ENCODE measurements at places on chromosomes 16 and 17.

DNA sequence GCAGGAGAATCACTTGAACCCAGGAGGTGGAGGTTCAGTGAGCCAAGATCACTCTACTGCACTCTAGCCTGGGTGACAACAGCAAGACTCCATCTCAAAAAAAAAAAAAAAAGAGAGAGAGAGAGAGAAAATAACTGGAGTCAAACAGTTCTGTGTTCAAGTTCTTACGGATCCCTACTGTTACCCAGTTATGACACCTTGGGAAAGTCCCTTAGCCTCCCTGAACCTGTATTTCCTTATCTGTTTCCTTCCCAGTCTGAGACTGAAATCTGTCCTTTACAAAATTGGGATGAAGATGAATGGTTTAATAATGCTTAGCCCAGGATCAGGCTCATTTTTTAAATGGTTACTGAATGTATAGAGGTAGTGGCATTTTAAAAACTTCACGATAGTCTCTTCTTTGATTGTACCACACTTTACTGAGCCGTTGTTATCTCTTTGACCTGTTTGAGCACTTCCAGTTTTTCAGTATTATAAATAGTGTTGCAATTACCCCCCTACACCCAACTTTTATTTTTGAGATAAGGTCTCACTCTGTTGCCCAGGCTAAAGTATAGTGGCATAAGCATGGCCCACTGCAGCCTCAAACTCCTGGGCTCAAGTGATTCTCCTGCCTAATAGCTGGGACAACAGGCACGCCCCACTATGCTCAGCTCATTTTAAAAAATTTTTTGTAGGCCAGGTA is 17.1 kb downstream of the ZNF768 start:
- DNase-seq: no peak
- H3K27ac ChIP-seq: no peak overlapping the region
- no peaks in the 10 kb centered on the region for H3K36me3 ChIP-seq
- H3K4me3 ChIP-seq: no peak overlapping the region
- no peaks in the 10 kb centered on the region for H3K27me3 ChIP-seq

DNA sequence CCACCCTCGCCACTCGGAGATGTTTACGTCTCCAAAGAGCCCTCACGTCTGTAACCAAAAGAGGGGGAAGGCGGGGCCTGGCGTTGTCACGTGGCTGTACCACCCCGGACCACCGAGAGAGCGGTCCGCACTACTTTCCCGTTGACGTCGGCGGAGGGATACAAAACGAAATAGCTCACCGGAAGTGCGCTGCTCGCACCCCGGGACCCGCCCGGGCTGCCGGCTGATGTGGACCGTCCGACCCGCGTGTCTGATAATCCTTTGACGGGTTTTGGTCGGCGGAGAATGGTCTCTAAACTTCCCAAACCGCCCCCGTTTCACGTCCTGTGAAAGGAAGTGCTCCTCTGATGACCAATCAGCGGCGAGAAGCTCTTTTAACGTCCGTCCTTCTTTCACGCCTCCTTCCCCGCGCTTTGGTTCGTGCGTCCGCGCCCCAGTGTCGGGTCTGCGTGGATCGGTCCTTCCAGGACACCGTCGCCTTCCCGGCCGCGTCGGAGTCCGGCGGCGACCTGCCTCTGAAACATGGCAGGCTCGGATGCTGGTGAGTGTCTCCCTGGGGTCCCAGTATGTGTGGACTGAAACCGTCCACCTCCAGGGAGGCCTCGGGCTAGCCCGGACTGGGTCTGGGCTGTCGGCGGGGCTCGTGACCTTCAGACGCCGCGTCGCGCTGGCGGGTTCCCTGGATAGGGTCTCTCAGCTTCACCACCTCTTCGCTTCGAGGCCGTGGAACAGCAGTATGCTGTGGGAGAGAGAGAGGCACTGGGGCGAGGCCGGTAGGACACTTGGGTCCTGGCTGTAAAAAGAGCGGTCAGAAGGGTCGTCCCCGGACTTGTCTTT is at the start of gene CEP95:
Gene CEP95, plus strand, starts transcription at position 402 of the 837 bp plus-strand sequence. Its CDS starts 121 bp downstream, at position 523.
- H3K4me3 ChIP-seq: peak within 1 kb of the TSS; percentile 93
- DNase-seq: peak; percentile 99
- no peaks in the 10 kb centered on the region for H3K27me3 ChIP-seq
- H3K4me1 ChIP-seq: peaks cover 6% of the 10 kb centered on the region
- peaks cover 13% of the 10 kb centered on the region for H3K36me3 ChIP-seq
- H3K27ac ChIP-seq: peak within 1 kb of the TSS; percentile 96

DNA sequence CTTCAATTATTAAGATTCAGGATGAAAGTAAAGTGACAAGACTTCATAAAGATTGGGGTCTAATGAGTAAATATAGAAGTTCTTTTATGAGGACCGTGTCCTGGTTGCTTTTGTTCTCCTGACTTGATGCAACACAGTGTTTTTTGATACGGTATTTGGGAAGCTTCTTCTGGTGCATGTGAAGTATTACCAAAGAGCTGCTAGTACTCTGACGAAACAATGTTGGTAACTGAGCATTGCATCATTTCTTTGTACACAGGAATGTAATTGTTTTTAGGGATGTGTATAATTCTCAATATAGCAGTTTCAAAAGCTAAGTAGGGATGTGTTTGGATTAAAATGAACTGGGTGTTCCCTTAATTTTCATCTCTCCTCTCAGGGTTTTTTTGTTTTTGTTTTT is 15.9 kb downstream of the KPNB1 start:
- DNase-seq: peak; percentile 41
- no peak overlapping the region for H3K27ac ChIP-seq
- no peak overlapping the region for H3K4me3 ChIP-seq
- H3K36me3 ChIP-seq: peaks cover 53% of the 10 kb centered on the region

GRCh38 chr16:15608398-15609285 is 34.3 kb downstream of the MARF1 start:
- peaks cover 52% of the 10 kb centered on the region for H3K36me3 ChIP-seq
- peak; percentile 64 for DNase-seq
- no peak overlapping the region for H3K4me3 ChIP-seq

GRCh38 chr17:16449121-16449570 is 33.8 kb downstream of the TRPV2 start:
- peaks cover 16% of the 10 kb centered on the region for H3K4me1 ChIP-seq
- H3K4me3 ChIP-seq: no peak overlapping the region
- peak; percentile 60 for DNase-seq
- H3K27me3 ChIP-seq: no peaks in the 10 kb centered on the region
- H3K36me3 ChIP-seq: peaks cover 35% of the 10 kb centered on the region

Measured in mesenchymal stem cell (in vitro differentiated cells and primary cell).